ENCODE measurements at places on chromosomes 1 and 21. TPM values are rescaled to one million over a fixed set of nuclear protein-coding genes. Genes with fewer than 3 reads are reported as not detected.

DNA sequence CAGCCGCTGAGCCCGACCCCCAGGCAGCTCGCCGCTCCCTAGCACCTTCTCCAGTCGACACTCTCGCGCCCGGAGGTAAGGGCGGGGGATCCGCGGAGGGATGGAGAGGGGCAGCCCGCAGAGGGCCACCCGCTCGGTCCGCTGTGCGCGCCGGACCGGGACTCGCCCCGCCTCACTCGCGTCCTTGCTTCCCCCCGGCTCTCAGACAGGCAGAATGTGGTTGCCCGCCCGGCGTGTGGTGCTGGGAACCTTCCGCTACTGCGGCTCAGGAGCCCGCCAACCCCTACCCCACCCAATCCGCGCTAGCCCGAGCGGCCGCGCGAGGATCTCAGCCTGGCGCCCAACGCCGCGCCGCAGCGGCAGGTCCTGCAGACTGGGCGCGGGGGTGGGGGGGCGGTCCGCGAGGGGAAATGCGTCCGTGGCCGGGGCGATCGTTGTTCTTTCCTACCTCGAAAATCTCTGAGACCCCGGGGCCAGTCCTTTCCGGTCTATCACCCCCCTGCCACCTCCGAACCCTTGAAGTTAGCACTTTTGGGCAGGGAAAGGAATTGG lies 404 bp downstream of the LRRC8C start:
- no peak for DNase-seq

Gene GIPC2
- 9.6 TPM for total RNA-seq

GRCh38 chr1:165879946-165880345 lies 52.5 kb downstream of the UCK2 start:
- no peak for DNase-seq

- DNase-seq, result peak; percentile 8
These were observed 37.1 kb downstream of the TRAPPC10 start for GRCh38 chr21:44049182-44049581.

Gene DONSON
- total RNA-seq, result 29.4 TPM

DNA sequence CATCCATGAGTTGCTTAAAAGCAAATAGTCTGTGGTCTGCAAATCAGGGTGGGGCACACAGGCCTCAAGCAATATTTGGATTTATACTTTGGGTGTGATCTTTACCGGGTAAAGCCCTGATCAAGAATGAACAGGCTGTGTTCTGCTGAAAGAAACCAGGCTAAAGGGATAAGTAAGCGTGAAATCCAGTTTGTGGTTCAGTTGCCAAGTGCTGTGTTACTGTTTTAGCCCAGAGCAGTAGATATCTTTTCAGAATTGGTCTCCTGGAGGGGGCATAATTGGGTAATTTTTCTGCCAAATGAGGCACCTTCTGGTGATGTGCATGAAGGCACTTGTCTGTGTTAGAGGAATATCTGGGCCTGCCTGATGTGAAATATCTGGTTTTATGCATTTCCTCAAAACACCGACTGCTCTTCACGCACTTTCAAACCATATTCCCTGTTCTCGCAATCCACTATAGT lies 21.4 kb downstream of the AIM2 start:
- DNase-seq, result no peak

GRCh38 chr21:37273911-37274690 lies 7.0 kb upstream of the VPS26C start:
- no peak for DNase-seq

DNA sequence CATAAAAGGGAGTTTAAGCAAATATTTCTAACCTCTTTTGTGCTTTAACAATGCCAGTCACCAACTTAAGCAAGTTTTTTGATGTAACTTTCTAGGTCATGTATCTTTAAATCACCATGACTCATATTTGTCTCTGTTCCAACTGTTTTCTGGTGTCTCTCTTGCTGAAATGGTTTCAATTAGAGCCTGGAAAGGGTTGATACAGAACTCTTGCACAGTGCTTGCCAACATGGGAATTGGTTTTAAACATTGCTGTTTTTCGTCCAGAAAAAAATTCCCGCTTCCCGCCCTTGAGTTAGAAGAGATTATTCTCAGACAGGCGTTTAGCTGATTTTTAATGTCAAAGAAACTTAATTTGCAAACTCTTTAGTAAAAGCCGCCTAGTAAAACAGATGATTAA lies 46.4 kb upstream of the SLC22A15 start:
- DNase-seq, result no peak

GRCh38 chr21:31901315-31901714 lies 28.5 kb downstream of the HUNK start:
- DNase-seq, result no peak

- DNase-seq, result peak; percentile 18
These were observed 54.2 kb downstream of the PDE4B start for GRCh38 chr1:65846866-65847265.

Gene ALPL
- 0.30 TPM for total RNA-seq

Gene C1orf94
- not detected for total RNA-seq

Gene RGS18
- total RNA-seq, result not detected

GRCh38 chr1:224181453-224181810 lies 1.6 kb upstream of the DEGS1 start:
- DNase-seq, result no peak

Gene DRAXIN
- 3.2 TPM for total RNA-seq

DNA sequence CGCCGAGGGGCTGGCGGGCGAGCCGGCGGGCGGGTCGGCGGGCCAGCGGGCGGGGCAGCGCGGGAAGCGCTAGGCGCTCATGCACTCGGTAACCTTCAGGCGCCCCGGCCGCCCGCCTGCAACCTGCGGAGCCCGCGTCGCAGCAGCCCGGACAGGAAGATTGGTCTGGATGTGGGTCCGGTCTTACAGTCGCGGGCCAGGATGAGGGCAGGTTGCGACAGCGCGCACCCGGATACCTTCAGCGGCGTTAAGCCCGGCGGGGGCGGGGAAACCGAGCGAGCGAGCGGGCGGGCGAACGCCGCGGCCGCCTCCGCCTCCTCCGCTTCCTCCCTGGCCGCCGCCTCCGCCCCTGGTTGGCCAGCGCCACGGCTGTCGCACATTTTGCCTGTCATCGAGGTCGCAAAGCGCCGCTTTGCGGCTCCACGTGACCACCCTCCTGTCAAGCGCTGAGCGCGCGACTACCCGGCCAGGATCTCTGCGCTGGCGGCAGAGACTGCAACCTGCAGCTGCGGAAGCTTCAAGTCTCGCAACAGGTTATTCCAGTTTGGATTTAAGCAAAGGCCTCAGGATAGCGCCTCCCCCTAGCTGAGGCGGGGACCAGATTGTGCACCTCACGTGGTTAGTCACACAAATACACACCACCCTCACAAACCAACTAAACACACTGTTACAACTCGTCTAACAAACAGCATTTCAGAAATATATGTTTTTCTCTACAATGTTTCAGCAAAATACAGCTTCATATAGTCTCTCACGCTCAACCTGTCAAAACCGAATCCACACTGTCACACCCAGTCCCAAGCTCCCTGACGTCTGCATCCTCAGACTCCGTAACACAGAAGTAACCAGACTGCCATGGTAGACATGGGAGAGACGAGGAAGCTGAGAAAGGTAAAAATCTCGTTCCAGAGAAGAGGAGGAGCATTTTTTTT lies at the start of gene FAF1:
Gene FAF1, minus strand, starts transcription at position 355 of the 932 bp plus-strand sequence. CDS start 456 bp downstream, outside the sequence.
- peak; percentile 98 for DNase-seq

Gene TIE1
- 562 TPM for total RNA-seq

Gene CYP4A22
- total RNA-seq, result not detected

GRCh38 chr1:192869308-192869940 lies 60.6 kb downstream of the RGS2 start:
- DNase-seq, result no peak

Gene NES
- total RNA-seq, result 269 TPM

Gene FALEC
- total RNA-seq, result not detected

Gene CD52
- not detected for total RNA-seq

Gene CAPN8
- not detected for total RNA-seq

DNA sequence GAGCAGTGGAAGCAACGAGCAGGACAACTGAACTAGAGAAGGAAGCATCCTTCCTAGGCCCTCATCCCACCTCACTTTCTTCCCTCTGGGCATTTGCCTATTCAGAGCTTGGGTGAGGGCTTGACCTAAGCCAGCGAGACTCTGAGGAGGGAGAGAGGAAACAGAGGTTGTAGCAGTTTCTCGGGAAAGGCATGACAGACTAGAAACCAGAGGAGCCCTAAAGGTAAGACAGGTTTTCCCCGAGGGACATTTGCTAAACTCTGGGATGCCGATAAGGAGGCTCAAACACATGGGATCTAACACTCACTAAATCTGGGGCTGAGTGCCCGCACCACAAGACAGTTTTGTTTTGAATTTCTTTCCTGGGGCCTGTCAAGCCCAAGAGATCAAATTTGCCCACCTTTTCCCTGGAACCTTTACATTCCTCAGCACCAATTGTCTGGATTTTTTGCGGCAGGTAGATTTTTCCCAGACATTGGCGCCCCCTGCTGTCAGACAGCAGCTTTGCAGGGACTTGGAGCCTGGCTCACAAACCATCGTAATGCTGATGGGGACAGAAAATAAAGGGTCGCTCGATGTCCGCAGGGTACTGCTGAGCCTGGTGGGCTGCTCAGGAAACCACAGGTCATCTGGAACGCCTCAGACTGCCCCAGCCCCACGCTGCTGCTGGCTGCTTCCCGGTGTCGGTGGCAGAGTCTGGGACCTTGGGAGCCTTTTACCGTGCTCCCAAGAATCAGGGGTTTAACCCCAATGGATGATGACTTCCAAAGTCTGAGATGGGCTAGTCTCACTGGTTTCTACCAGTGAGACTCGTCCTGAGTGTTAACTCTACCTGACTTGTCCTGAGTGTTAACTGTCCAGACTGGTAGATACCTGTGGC lies 23.4 kb upstream of the TSPAN2 start:
- DNase-seq, result peak; percentile 25

Gene PAQR6
- 1.6 TPM for total RNA-seq

Gene NMNAT2
- 0.38 TPM for total RNA-seq

Gene ST6GALNAC3
- 48.3 TPM for total RNA-seq

Gene PLPP3
- total RNA-seq, result 7.2 TPM

Gene TSSK3
- total RNA-seq, result 1.1 TPM

GRCh38 chr1:171180670-171181069 lies 4.4 kb upstream of the FMO2 start:
- DNase-seq, result no peak

DNA sequence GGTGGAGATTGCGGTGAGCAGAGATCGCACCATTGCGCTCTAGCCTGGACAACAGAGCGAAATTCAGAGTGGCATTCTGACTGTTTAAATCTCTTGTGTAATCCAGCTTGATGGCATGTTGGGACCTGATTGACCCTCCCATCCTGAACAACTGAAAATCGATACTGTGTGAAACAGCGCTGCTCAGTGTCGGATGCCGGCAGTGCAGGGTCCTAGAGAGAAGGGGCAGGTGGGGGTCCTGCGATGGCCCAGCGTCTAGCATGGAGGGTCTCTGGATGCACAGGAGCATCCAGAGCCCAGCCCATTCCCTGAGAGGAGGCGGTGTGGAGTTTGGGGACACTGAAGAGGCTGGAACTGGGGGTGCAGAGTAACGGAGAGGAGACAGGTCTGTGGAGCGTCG lies 15.8 kb downstream of the AGT start:
- DNase-seq, result no peak

DNA sequence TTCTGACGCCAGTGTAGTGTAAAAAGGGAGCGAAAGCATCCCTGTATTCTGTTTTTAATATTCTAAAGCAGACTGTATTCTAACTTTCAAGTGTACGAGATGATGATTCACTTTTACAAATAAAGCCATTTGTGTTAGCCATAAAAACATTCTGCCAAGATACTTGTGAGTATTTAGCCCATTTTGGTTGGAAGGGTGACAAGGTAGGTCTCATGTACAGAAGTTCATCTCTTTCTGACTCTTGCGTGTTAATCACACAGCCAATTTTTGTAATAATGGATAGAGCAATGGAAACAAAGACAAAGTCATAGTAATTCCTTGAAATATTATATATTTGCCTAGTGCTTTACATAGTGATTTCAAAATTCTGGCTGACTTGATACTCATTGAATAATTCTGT lies 125.3 kb upstream of the GREM2 start:
- no peak for DNase-seq

DNA sequence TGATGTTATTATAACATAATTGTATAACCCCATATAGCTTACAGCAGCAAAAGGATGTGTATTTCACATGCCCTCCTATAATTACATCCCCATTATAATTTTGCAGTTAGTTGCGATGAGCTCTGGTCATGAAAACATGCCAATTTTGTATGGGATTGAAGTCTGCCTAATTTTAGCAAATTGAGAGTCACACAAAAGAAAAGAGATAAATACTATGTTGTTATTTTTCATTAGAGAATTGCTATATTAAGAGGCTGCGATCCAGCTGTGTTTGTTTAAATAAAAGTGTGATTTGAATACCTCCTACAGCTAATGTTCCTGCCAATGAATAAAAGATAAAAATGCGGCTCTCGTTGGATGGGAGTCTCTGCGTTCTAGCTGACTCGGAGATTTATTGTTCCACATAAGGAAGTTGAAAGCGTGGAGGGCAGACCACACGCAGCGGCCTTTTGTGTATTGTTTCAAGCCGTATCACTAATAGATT lies 461.0 kb upstream of the NFIA start:
- peak; percentile 90 for DNase-seq

Gene RNF19B
- total RNA-seq, result 24.2 TPM

DNA sequence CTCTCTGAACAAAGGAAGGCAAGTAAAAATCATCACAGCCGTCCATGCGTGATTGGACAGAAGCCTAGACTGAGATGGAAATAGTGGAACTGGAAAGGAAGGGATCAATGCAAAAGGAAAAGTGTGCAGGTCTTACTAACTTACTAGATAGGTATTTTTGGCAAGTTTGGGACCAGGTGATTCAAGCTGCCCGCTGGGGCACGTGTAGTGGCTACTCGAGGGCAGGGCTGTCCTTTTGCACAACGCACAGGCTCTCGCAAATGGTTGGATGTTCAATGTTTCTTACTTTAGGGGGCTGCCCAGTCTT lies 566 bp upstream of the ALG6 start:
- DNase-seq, result peak; percentile 4

DNA sequence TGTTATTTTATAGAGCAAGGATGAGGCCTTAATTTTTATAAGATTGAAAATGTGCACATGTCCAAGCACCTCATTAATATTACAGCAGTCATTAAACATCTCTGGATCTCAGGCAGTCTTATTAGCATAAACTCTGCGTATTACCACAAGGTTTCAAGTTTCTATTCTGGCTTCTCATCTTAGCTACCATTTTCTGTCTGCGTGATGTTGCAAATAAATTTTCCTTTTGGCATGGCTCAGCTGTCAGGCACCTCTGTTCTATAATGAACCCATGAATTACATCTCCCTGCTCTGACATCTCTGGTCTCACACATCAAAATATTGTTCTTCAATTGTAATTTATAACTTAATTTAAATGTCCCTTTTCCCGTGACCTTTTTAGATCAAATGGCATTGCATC lies 156.5 kb downstream of the SLC45A1 start:
- DNase-seq, result no peak

DNA sequence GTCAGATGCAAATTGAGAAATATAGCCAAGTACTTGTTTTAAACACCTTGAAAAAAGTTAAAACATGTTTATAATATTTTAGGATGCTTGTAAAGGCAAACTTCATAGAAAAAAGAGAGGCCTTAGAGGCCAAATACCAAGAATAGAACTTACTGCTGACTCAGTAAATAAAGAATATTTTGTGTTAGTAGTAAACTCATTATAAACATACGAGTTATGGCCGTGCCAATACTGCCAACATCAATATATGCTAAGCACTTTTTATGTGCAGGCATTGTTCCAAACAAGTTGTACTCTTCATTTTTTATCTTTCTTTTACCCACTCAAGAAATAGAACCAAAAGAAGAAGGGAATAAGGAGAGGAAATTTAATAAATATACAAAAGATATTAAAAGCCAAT lies 705.9 kb upstream of the NCAM2 start:
- DNase-seq, result no peak

Gene KRTAP10-12
- not detected for total RNA-seq

GRCh38 chr1:51961954-51962353 lies 28.5 kb downstream of the RAB3B start:
- DNase-seq, result no peak

Measured in endothelial cell of umbilical vein (primary cell).